Fibroblast of the aortic adventitia (primary cell): ENCODE measurements at places on chromosomes 12 and 14. TPM values are rescaled to one million over a fixed set of nuclear protein-coding genes. Genes with fewer than 3 reads are reported as not detected.
A peak's percentile ranks its signal among the peaks of the same experiment; 100 is the strongest.

TRHDE gene
- total RNA-seq: 1.1 and 10.0 TPM in 2 replicates

PPP4R4 gene
- total RNA-seq: 0.98 and 7.0 TPM in 2 replicates

- peak; percentile 81 for DNase-seq
These were observed 411.9 kb downstream of the FUT8 start for GRCh38 chr14:65824285-65824977.

DNA sequence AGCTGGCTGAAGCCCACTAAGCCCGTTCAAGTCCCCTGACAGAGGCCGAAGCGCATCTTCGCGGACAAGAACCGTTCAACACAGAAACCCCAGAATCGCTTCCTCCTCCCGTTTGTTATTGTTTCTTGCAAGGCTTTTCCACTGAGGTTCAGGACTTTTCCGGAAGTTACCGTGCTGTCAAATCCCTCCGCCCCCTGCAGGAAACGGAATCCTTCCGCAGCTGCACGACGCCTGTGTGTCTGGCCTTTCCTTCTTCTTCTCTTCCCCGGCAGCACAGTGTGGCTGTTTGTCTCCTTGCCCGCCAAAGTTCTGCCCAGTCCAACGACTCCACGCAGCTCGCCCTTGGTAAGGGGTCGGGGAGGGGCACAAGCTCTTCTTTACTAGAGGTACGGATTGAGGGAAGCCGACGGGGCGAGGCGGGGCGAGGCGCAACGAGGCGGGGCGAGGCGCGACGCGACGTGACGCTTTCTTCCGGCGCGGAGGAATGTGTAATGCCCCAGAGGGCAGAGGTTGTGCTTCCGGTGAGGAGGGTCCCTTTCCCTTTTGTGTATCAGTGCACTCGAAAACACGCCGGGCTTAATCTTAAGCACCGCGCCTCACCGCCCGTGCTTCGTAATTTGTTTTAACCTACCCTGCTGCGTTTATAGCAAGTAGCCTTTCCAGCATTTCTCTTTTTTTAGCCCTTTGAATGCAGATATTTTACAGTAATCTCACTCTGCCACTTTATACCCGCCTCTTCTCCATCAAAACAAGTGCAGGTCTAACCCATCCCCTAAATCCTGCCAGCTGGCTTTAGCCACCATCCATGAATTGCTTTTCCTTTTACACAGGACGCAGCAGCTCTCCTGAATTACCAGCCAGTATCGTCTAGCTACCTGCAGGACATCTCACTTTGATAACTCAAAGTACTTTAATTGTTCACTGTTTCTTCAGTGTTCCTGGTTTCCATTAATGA, at the start of gene KDM5A:
Gene KDM5A (minus strand): TSS at position 179 of the 955 bp plus-strand sequence. CDS start 229 bp downstream, outside the sequence.
- DNase-seq: peak; percentile 96

GRCh38 chr14:103385929-103386712, 906 bp downstream of the MARK3 start:
- peak; percentile 31 for DNase-seq

DNA sequence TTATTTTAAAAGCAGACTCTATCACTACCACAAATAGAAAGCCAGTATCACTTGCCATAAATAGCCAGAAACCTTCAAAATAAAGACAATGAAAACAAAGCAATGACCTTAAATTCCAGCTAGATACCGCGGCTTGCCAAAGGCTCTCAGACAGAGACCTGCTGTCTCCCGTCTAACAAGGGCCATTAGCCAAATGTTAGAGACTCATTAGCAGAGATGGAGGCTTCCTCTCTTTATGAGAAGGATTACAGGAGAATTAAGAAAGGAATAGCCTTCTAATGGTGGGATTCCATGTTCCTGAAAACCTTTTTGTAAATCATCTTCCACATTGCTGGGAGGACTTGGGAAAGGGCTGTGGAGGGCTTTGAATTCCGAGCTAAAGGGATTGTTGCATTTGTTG, 206.7 kb downstream of the AACS start:
- DNase-seq: peak; percentile 13

DNA sequence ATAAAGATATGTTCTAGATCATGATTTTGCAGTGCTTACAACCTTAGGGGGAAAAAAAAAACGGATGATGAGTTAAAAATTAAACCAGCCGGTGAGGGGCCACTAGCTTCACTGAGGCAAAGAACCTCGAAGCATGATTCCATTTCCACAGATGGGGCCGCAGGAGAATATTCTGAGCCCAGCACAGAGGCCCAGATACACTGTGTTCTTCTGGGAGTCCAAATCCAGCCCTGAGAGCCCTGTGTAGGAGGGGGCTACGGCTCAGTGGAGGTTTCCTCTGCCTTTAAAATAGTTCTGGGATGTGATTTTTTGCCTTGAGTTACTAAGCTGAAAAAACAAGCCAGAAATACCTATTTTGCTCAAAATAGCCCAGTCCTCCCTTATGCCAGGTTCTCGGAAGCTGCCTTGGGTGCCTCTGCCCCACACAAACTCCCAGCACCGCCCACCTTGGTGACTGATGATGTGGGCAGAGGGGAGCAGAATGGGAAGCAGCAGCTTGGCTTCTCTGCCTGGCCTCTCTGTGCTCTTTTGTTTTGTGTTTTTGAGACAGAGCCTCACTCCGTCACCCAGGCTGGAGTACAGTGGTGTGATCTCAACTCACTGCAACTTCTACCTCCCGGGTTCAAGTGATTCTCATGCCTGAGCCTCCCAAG, 105.4 kb upstream of the BCL2L14 start:
- no peak for DNase-seq

DNA sequence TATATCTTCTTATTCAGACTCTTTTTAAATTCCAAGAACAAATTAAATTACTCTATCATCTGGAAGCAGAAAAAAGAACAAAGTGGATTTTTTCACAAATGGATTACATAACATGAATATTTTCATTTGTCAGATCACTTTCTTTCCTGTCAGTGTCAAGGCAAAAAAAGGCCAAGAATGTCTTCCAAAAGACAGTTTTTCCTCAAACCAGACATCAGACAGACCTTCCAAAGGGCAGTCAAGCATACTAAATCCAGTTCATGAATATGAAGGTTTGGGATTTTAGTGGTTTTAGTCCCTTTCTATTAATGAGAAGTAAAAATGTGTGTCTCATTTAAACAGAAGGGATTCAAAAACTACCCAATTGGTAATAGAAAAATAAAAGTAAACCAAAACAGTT, 336.0 kb downstream of the CEP128 start:
- DNase-seq: no peak

GRCh38 chr14:51616256-51616655, 35.5 kb upstream of the FRMD6 start:
- DNase-seq: no peak

SPATS2 gene
- 25.1 and 34.1 TPM in 2 replicates for total RNA-seq

DNA sequence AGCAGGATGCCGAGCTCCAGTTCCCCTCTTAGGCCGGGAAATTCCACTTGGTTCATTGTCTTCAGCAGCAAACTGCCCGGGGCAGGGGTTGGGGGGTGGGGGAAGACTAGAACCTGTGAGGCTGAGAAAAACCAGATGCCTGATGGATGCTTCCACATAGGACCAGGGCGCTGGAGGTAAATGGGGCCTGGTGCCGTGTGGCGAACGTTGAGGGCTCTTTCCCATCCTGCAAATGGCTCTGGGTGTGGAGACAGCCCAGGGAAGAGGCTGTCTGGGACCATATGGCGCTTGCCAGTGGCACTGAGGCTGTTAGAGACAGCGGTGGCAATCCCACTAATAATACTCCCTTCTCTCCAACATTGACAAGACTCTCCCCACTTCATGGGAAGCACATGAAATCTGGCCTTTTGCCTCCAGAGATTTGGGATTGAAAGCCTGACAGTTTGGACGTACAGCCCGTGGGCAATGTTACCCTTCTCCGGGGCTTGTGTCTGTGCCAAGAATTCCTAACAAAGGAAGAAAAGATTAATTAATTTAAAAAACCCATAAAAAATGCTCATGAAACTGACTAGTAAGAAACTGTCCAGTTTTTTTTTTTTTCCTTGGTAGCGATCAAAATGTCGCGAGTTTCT, 44.5 kb downstream of the MAP1LC3B2 start:
- DNase-seq: no peak

DNA sequence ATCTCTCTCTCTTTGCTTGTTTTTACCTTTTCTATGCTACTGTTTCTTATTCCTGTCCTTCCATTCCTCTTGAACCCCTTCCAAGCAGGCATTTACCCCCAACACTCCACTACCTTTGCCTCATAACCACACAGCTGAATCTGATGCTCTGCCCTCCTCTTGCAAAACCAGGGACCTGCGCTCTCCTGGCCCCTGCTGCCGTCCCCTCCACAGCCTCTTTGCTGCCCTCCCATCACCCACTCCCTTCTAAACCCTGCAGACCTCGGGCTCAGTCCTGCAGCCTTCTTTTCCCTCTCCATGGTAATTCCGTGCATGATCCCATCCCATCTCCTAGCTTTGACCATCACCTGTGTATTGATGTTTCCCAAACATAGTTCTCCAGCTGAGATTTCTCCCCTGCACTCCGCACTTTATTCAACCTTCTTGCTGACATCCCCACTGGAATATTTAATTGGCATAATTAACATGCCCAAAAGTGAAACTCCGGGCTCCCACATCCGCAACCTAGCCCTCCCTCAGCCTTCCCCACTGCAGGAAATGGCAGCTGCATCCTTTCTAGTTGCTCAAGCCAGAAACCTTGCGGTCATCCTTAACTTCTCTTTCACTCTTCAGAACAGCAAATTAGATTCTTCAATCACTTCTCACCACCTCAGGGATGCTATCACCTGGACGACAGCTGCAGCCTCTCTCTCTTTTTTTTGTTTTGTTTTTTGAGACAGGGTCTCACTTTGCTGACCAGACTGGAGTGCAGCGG, 16.0 kb downstream of the FIGNL2 start:
- DNase-seq: no peak

SLC7A7 gene
- 2.5 and 16.5 TPM in 2 replicates for total RNA-seq

DNA sequence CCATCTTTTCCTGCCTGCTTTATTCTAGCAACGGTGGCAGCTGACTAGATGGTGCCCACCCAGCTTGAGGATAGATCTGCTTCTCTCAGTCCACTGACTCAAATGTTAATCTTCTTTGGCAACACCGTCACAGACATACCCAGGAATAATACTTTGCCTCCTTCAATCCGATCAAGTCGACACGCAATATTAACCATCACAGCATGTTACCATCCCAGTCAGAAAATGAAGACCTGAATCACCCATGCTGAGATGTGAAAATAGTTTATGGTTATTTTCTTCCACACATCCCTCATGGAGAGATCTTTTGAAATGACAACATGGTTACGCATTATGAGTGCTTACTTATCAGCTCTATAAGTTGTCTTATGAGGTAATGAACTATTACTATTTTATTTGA, 392.8 kb downstream of the SEC23A start:
- no peak for DNase-seq

SERPINA9 gene
- not detected in 2 replicates for total RNA-seq

OASL gene
- 0.33 TPM in 1 of 2 replicates, not detected in the other for total RNA-seq

DNA sequence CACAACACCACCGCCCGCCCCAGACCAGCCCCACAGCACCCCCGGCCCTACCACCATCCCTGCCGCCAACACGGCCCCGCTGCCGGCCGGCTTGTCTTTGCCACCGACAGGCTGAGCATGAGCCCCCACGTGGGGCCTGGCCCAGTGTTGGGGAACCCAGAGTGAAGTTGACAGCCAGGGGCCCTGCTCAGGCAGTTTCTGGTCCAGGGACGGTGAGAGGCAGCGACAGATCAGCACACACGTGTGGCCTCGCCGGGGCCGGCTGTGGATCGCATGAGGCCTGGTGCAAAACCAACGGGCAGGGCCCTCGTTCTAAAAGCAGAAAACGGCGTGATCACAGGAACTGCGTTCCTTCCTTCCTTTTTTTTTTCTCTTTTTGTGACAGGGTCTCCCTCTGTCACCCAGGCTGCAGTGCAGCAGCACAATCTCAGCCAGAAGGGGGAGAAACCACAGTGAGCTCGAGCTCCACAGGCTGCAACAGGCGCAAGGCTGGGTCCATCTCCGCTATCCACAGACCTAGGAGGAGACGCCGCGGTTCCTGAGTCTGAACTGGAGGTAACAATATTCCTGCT, 50.5 kb upstream of the FBRSL1 start:
- no peak for DNase-seq

RAD9B gene
- 2.3 and 5.5 TPM in 2 replicates for total RNA-seq

BEST3 gene
- total RNA-seq: not detected in 2 replicates

DNA sequence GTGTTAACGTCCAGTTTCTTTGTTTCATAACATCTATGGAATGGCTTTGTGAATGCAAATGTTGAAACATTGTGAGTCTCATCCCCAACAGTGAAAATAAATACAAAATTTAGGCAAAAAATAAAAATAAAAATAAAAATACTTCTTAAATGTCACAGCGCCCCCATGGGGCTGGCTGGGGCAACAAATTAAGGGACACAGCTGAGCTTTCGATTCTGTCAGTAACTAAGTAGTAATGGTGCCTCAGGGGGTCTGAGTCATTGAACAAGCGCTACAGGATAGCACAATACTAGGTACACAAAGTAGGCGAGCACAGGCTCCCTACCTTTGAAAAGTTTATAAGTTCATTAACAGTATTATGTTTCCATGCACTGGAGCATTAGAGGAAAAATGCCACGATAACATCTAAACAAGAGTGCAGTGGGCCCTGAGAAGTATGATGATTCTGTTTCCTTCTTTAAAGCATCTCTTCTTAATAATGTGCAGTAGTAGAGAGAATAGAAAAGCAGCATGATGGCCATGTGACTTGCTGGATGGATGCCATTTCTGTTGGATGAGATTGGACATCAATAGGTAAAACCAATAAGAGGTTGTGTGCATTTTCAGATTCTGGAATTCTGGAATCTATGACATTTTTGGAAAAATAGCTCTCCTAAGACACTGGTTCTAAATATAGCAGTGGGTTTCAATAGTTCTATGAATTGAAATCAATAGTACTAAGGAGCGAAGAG, 667.2 kb downstream of the DIO2 start:
- peak; percentile 22 for DNase-seq

CLEC12A gene
- total RNA-seq: not detected in 2 replicates

GRCh38 chr12:65731771-65732170, 92.5 kb upstream of the HMGA2 start:
- no peak for DNase-seq

DNA sequence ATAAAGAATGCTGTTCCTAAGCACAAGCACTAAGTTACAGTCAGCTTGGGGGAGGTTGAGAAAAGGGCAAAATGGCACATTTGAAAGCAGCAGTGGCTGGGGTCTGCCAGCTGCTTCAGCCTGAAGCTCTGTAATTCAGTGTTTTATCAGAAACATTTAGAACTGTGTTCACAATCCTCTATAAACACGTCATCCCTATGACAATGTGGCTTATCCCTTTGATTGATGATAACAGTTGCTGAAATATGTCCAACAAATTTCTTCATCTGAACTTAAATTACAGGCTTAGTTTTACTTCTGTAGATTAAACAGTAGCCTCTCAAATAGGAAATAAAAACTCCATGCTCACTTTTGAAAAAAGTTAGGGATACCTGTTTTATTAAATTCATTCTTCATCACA, 108.8 kb downstream of the VEZT start:
- peak; percentile 83 for DNase-seq

HOXC9 gene
- 0.65 TPM in 1 of 2 replicates, not detected in the other for total RNA-seq

TBC1D30 gene
- total RNA-seq: 0.18 and 0.98 TPM in 2 replicates

DLST gene
- 31.1 and 68.5 TPM in 2 replicates for total RNA-seq

- no peak for DNase-seq
These were observed 114.4 kb downstream of the TBX5 start for GRCh38 chr12:114291389-114292060.

DNA sequence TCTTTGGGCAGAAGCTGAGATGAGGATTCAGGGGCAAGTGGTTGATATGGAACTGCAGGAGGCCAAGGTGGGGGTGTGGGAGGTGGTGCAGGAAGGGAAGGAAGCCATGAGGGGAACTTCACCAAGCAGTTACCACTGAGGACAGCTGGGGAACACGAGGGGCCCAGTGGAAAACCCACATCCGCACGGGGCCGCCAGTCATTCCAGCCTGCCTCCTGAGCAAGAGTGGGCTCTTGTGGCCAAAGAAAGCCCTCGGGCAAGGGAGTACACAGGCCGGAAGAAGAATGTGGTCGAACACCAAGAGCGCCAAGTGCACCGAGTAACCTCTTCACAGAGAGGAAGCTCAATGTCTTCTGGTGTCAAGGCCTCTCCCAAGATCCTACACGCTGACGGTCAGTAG, 252.2 kb upstream of the FOXN3 start:
- DNase-seq: no peak

CCDC85C gene
- 2.9 and 3.4 TPM in 2 replicates for total RNA-seq
